ENCODE measurements at places on chromosomes 5 and 9.

DNA sequence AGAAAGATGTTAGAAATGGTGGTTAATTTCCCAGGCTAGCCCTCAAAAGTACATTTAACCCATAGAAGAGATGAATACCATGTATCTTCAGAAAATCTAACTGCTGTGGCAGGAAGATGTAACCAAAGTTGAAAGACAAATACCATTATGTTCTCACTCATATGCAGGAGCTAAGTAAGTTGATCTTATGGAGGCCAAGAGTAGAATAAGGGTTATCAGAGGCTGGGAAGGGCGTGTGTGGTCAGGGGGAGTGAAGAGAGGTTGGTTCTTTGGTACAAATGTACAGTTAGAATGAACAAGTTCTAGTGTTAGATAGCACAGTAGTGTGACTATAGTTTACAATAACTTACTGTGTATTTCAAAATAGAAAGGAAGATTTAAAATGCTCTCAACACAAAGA, 61.7 kb downstream of the CDC14B start:
- no peak for DNase-seq

- no peak for DNase-seq
These were observed 87.6 kb downstream of the DAP start for GRCh38 chr5:10673407-10673806.

DNA sequence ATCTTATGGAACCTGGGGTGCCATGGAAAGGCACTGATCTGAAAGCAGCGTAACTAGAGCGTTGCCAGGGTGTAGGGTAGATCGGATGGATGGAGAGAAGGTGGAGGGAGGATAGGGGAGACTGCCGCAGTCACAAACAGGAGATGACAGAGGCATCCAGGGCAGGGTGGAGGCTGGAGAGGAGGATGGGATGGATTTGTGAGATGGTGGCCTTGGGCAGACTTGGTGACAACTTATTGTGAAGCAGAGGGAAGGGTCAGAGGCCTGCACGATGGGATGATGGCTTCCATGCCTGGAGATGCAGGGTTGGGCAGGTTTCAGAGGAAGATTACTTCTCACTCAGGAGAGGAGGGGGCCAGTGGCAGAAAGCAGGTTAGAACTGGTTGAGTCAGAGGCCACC, 2.4 kb downstream of the GLIPR2 start:
- DNase-seq, result no peak

- no peak for DNase-seq
These were observed 5.8 kb upstream of the RAB14 start for GRCh38 chr9:121207371-121207940.

- DNase-seq, result no peak
These were observed 1185.4 kb upstream of the SEMA6A start for GRCh38 chr5:117759849-117760499.
